ENCODE measurements at places on chromosomes 12 and 14. TPM values are rescaled to one million over a fixed set of nuclear protein-coding genes. Genes with fewer than 3 reads are reported as not detected.

PAX9 gene
- total RNA-seq: not detected

DNA sequence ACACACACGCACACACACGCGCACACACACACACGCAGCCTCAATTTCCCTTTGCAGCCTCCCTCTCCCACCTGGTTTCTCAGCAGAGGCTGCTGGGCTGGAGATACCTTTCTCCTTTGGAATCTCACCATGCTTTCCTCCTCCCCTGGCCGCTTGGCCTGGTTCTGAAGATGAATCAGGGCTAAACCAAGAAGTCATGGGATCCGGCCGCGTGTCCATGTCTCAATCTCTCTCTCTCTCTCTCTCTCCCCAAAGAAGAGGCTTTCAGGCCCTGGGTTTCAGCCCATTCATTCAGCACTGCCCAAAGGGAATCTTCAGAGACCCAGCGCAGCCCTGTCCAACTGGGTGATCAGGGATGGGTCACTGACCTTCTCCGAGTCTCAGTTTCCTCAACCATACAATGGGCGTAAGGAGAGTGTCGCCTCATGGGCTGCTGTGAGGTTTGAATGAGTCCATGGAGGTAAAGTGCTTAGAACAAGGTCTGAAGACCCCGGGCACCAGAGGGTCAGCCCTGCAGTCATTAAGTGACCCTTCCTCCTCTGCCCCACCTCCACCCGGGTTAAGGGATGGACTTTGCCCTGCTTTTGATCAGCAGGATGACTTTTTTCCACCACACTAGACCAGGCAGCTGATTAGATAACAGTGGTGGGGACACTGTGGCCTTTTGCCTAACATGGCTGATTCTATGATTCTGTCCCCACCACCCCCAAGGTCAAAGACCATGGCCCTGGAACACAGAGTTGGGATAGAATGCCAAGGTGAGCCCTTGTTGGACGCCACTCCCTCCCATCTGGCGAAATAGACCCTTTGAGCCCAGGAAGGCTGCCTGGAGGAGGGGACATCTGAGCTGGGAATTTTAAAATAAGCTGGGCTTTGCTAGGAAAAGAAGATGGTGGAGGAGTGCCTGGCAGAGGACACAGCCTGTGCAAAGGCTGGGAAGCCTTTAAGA, 42.1 kb downstream of the SCARB1 start:
- peaks cover 8% of the 10 kb centered on the region for H3K4me1 ChIP-seq
- H3K4me3 ChIP-seq: no peak overlapping the region
- no peak for DNase-seq
- no peaks in the 10 kb centered on the region for H3K36me3 ChIP-seq

GRCh38 chr12:52832985-52833905, 866 bp downstream of the KRT79 start:
- no peaks in the 10 kb centered on the region for H3K4me1 ChIP-seq
- no peak overlapping the region for H3K4me3 ChIP-seq
- H3K36me3 ChIP-seq: no peaks in the 10 kb centered on the region
- no peaks in the 10 kb centered on the region for H3K27me3 ChIP-seq
- DNase-seq: no peak
- H3K27ac ChIP-seq: no peak overlapping the region

CLEC4A gene
- total RNA-seq: 0.18 TPM

KLRK1 gene
- not detected for total RNA-seq

GRCh38 chr14:55973911-55974630, 144.1 kb upstream of the PELI2 start:
- DNase-seq: no peak
- H3K27me3 ChIP-seq: no peaks in the 10 kb centered on the region
- H3K27ac ChIP-seq: no peak overlapping the region
- no peaks in the 10 kb centered on the region for H3K4me1 ChIP-seq
- no peaks in the 10 kb centered on the region for H3K36me3 ChIP-seq

- H3K4me3 ChIP-seq: no peak overlapping the region
- no peaks in the 10 kb centered on the region for H3K36me3 ChIP-seq
- no peaks in the 10 kb centered on the region for H3K27me3 ChIP-seq
Observed at GRCh38 chr14:76467711-76468155, 91.8 kb downstream of the ESRRB start.

DNA sequence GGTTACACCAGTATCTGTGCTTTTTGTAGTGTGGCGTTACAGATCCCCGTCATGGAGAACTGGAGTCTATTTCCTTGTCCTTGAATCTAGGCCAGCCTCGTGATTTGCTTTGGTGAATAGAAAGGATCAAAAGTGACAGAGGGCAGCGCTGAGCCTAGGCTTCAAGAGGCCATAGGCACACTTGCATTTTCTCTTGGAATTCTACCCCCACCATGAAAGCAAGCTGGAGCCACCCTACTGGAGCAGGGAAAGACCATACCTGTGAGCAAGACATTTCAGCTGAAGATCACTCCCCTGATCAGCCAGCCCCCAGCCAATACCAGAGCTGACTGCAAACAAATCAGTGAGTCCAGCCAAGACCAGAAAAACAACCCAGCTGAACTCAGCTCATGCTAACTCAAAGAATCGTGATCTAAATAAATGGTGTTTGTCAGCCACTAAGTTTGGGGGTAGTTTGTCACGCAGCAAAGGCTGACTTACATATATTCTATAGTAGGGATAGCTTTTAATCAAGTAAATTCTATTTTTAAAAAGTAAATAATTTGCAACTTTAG, 521.9 kb upstream of the TBX3 start:
- H3K4me3 ChIP-seq: no peak overlapping the region
- no peaks in the 10 kb centered on the region for H3K36me3 ChIP-seq
- DNase-seq: no peak
- H3K27ac ChIP-seq: no peak overlapping the region
- H3K27me3 ChIP-seq: no peaks in the 10 kb centered on the region

DNA sequence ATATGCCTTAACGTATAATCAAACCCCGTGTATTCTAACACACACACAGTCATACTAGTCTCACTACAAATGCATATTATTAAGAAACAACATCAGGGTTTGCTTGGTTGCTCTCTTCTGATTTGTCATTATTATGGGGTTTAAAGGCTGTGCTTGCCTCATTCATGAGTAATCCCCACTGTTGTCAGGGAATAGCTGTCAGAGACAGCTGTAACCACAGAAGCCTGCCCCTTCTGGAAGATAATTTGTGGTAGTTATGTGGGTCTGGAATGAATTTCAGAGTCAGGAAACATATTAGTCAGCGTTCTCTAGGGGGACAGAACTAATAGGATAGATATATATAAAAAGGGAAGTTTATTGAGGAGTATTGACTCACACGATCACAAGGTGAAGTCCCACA, 456.9 kb upstream of the TMEM132C start:
- no peaks in the 10 kb centered on the region for H3K4me1 ChIP-seq
- DNase-seq: no peak
- no peaks in the 10 kb centered on the region for H3K27me3 ChIP-seq

TEX52 gene
- 0.20 TPM for total RNA-seq

IFNG-AS1 gene
- total RNA-seq: not detected

KRT80 gene
- not detected for total RNA-seq

DNA sequence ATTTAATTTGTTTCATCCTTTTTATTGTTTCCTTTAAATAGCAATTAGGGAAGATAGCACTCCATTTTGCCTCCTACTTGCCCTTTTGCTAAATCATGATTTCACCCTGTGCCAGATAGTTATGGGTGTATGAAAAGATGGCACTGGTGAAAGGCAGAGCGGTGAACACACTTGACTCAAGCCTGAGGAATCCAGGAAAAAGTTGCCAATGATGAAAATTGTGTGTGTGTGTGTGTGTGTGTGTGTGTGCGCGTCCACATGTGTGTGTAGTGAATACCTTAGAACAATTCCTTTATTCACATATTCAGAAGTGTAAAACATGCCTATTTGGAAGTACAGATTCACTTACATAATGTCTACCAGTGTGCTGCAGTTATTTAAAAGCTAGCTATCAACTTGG, 123.8 kb downstream of the PTCSC3 start:
- no peak for DNase-seq
- H3K27ac ChIP-seq: no peak overlapping the region
- no peaks in the 10 kb centered on the region for H3K36me3 ChIP-seq

DNA sequence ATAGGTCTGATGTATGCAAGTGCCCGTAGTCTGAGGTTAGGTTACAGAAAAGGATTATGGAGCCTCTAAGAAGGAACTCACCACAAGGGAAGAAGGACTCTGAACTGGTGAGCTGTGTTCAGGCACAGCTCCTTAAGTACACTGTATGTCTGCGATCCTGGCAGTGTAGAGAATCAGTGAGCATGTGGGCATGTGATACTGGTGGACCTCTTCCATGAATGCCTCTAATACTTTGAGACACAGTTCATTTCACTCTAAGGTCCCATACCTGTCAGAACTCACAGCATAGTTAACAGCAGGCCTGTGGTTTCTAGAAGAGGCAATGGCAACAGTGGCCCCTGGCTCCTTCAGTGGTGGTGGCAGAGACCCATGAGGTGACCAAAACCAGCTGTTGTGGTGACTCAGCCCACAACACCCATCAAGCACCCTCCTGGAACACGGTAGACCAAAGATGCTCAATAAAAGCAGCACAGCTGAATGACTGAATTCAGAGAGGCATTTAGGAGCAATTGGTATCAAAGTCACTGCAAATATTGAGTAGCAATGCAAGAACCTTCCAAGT, 6.9 kb upstream of the OR6J1 start:
- no peak overlapping the region for H3K27ac ChIP-seq
- no peak overlapping the region for H3K4me3 ChIP-seq
- no peaks in the 10 kb centered on the region for H3K27me3 ChIP-seq
- H3K4me1 ChIP-seq: no peaks in the 10 kb centered on the region
- no peak for DNase-seq
- H3K36me3 ChIP-seq: no peaks in the 10 kb centered on the region

GRCh38 chr12:121085506-121086353, 46.7 kb upstream of the OASL start:
- no peaks in the 10 kb centered on the region for H3K27me3 ChIP-seq
- no peak for DNase-seq
- H3K4me3 ChIP-seq: no peak overlapping the region
- no peak overlapping the region for H3K27ac ChIP-seq
- no peaks in the 10 kb centered on the region for H3K36me3 ChIP-seq

DNA sequence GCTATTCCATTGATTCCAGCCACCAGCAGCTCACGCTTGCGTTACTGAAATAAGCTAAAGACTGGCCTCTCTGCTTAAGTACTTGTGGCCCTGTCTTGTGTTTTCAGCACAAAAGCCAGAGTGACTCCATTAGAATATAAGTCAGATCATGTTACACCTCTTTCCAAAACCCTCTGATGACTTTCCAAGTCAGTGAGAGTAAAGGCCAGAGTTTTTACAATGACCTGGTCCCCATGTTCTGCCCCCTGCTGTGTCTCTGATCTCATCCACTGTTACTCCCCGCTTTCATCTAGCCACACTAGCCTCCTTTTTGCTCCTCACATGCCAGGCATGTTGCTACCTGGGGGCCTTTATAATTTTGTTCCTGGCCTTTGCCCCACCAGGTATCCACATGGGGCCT, 6.9 kb upstream of the CKAP4 start:
- peak; percentile 64 for DNase-seq
- H3K27ac ChIP-seq: no peak overlapping the region
- H3K4me1 ChIP-seq: peaks cover 8% of the 10 kb centered on the region
- H3K4me3 ChIP-seq: no peak overlapping the region
- H3K27me3 ChIP-seq: no peaks in the 10 kb centered on the region

DNA sequence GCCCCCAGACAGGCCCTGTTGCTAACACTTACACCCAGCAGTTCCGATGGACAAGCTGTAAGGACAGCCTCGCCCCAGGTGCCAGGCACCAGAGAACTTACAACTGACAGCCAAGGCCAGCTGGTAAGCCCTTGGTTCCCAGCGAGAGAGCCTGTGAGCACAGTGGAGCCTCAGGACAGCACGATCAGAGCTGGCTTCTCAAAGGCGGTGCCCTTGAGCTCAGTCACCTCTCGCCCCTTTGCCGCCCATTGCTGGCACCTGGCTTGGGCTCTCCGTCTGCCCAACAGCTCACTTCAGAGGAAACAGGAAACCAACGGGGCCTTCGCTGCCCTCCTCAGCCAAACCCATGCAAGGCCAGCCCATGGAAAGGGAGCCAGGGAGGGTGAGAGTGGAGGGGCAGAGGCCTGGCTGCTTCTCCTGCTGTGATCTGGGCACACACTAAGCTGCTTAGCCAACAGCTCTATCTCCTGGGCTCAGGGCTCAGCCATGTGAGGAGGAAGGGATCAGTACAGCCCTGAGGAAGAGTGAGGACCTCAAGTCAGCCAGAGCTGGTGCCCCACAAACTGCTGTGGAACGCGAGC, 98.5 kb downstream of the SINHCAF start:
- H3K4me3 ChIP-seq: no peak overlapping the region
- peaks cover 4% of the 10 kb centered on the region for H3K36me3 ChIP-seq
- no peak overlapping the region for H3K27ac ChIP-seq
- no peaks in the 10 kb centered on the region for H3K4me1 ChIP-seq

GRCh38 chr14:23582906-23583760, 4.5 kb upstream of the JPH4 start:
- no peak overlapping the region for H3K4me3 ChIP-seq
- peaks cover 3% of the 10 kb centered on the region for H3K4me1 ChIP-seq
- 0 out of 2 replicates have a peak, but pooled peaks cover 2% of the 10 kb centered on the region for H3K36me3 ChIP-seq

GNB3 gene
- 17.3 TPM for total RNA-seq

BDKRB2 gene
- total RNA-seq: 0.15 TPM

DPF3 gene
- total RNA-seq: not detected

DNA sequence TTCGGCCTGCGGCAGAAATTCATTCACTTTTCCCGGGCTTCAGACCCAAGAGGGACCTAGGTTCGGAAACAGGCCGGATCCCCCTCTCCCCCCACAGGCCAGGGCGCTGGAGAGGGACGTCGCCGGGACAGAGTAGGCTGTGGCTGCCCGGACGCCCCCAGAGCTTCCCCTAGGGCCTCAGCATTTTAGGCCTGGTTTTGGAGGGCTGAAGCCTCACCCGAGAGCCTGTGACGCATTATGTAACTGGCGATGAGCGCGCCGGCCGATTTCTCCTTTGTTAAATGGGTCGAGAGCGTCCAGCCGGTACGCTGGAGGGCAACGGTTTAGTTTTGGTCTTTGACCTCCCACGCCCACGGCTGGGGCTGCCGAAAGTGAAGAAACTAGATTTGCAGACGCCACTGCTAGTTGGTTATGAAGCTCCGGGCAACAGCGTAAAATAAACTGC, 657 bp downstream of the PEBP1 start:
- H3K27ac ChIP-seq: no peak overlapping the region
- DNase-seq: peak; percentile 42
- H3K36me3 ChIP-seq: peaks cover 50% of the 10 kb centered on the region
- peak overlapping the region; percentile 89 for H3K4me3 ChIP-seq
- no peaks in the 10 kb centered on the region for H3K4me1 ChIP-seq
- H3K27me3 ChIP-seq: no peaks in the 10 kb centered on the region

DNA sequence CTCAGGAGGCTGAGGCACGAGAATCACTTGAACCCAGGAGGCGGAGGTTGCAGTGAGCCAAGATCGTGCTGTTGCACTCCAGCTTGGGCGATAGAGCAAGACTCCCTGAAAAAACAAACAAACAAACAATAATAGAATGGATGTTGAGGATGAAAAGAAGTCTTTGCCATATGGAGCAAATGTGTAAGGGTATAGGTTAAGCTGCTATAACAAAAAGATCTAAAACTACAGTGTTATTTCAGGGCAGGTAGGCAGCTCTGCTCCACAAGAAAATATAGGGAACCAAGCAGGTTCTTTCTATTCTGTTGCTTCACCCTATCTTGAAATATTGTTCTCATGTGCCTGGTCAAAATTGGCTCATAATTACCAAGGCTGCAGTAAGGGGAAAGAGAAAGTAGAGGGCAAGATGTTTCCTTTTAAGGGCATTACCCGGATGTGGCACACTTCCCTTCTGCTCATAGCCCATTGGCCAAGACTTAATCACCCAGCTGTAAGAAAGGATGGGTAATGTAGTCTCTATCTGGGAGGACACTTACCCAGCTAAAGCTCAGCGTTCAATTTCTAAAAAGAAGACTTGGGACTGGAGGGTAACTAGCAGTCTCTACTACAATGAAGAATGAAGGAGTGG, 23.5 kb downstream of the SDSL start:
- H3K27me3 ChIP-seq: no peaks in the 10 kb centered on the region
- DNase-seq: no peak
- H3K27ac ChIP-seq: no peak overlapping the region
- H3K4me1 ChIP-seq: no peaks in the 10 kb centered on the region
- H3K36me3 ChIP-seq: no peaks in the 10 kb centered on the region
- no peak overlapping the region for H3K4me3 ChIP-seq
